ENCODE measurements at places on chromosomes 1 and 21. TPM values are rescaled to one million over a fixed set of nuclear protein-coding genes. Genes with fewer than 3 reads are reported as not detected.

Gene GPR157
- total RNA-seq = 7.7 TPM

Gene SDC3
- 40.1 TPM for total RNA-seq

Gene RNU1-1
- 1,685 TPM for total RNA-seq

Gene AIM2
- not detected for total RNA-seq

Gene ASPM
- 29.9 TPM for total RNA-seq

- no peak overlapping the region for H3K27ac ChIP-seq
- no peak overlapping the region for H3K4me3 ChIP-seq
- no peaks in the 10 kb centered on the region for H3K27me3 ChIP-seq
- no peaks in the 10 kb centered on the region for H3K4me1 ChIP-seq
- H3K36me3 ChIP-seq = no peaks in the 10 kb centered on the region
These were observed 7.1 kb downstream of the LRIF1 start for GRCh38 chr1:110956586-110956985.

- no peaks in the 10 kb centered on the region for H3K27me3 ChIP-seq
- no peaks in the 10 kb centered on the region for H3K36me3 ChIP-seq
- no peak overlapping the region for H3K4me3 ChIP-seq
- H3K27ac ChIP-seq = no peak overlapping the region
- no peak for DNase-seq
These were observed 60.3 kb downstream of the CDC42BPA start for GRCh38 chr1:227257964-227258363.

GRCh38 chr1:67441739-67442281, 11.6 kb upstream of the SERBP1 start:
- H3K27me3 ChIP-seq = no peaks in the 10 kb centered on the region
- DNase-seq = no peak
- H3K4me1 ChIP-seq = no peaks in the 10 kb centered on the region
- no peak overlapping the region for H3K4me3 ChIP-seq

DNA sequence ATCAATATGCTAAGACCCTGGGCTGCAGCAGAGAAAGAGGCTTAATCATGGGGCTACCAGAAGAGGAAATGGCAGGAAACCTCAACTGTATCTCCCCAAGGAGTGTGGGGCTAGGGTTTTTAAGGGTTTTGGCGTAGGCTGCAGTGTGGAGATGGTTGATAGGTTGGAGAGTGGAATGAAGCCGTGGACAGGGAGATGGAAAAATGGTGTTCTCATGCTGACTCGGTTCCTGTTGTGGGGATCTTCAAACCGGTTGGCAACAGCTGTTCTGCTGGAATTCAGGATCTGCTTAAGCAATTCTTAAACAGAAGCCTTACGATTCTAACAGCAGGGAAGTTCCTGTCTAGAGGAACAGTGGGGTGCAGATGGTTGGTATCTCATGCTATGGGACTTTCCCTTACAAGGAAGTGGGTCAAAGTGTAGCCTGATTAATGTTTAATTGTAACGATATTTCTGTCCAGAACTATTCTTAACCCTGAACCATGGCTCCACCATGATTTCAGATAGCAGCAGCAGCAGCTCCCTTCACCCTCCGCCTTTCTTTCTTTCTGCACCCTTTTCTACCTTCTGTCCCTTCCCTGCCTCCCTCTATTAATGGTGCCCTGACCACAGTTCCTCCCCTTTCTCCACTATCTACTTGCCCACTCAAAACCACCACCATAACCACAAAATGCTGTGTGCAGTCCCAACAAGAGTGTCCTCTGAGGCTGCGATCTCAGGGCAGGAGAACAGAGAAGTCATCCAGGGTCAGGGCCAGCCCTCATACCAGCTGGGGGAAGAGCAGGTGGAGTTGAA, 30.8 kb downstream of the RSPH1 start:
- H3K27me3 ChIP-seq = no peaks in the 10 kb centered on the region
- H3K4me3 ChIP-seq = no peak overlapping the region
- DNase-seq = no peak
- H3K36me3 ChIP-seq = no peaks in the 10 kb centered on the region
- H3K4me1 ChIP-seq = peaks cover 15% of the 10 kb centered on the region

All from HCT116 (cell line).